ENCODE measurements at places on chromosomes 3 and 15.
A peak's percentile ranks its signal among the peaks of the same experiment; 100 is the strongest.

GRCh38 chr15:45703670-45704328 is 69.0 kb downstream of the SQOR start:
- DNase-seq = no peak

GRCh38 chr3:24540821-24541220 is 46.2 kb upstream of the THRB start:
- DNase-seq = no peak

GRCh38 chr15:60673166-60673565 is 194.2 kb upstream of the ICE2 start:
- DNase-seq = no peak

- DNase-seq = peak; percentile 92
Observed at GRCh38 chr3:50365080-50365841, 5.9 kb upstream of the TMEM115 start.

DNA sequence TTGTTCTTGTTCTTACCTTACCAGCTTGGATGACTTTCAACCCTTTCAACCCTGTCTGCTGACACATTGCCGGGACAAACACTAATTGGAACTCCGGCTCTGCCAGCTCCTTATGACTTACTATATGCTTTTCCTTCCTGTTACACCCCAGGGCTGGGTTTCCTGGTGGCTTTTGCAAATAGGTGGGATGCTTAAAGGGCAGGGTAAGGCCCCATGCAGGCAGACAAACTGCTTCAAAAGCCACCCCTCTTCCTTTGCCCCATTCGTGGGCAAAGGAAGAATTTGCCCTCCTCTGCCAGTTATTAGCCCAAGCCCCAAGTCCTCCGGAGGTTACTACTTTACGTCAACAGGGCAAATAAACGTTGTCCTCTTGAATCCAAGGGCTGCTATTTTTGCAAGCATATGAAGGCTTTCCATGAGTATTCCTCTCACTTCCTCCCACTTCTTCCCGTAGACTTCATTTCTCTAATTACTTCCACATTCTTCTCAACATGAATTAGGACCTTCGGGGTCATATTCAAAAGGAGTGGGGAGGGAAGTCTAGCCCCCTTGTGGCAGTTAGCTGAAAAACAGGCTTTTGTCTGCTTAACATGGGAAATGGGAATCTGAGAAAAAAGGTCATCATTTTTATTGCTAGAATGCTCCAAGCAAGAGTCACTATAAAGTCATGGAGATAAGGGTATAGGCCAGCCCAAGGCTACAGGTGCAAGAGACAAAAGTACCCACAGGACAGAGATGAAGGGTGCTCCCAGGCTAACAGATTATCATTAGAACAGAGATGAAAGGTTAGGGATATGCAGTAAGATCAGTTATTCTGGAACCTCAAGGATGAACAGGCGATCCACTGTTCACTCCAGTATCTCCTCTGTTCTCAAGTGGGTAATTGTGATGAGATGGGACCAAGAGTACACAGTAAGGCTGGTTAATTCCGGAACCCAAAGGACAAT is 56.3 kb upstream of the FSTL1 start:
- DNase-seq = no peak

GRCh38 chr3:63872135-63872924 is 8.7 kb downstream of the ATXN7 start:
- no peak for DNase-seq

DNA sequence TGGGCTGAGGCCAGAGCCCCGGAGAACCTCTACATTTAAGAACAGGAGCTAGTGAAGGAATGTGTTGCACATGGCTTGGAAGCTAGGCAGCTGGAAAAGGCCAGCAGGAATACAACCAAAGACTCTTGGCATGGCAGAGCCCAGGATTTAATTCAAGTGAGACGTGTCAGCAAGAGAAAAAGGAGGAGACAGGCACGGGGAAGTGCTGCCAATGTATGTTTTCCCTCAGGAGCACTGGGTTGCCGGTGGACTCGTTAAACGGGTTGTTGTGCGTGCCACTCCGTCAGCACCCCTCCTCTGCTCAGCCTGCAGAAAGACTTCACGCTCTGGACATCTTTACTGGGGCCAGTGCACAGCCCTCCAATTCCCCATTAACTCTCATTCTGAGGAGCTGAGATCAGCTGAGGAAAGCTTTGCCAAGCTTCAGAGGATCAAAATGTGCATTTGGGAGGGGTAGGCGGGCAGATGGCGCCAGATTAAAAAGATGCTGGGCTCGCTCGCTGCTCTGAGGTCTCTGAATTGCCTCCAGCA is 103.7 kb downstream of the PDZRN3 start:
- DNase-seq = no peak

GRCh38 chr3:37064747-37065146 is 71.4 kb downstream of the MLH1 start:
- DNase-seq = no peak

GRCh38 chr15:66638377-66638776 is 63.7 kb upstream of the SMAD6 start:
- DNase-seq = no peak

- no peak for DNase-seq
Observed at GRCh38 chr3:99836681-99837080, 19.0 kb downstream of the CMSS1 start.

- DNase-seq = no peak
Observed at GRCh38 chr3:154971341-154971740, 108.8 kb upstream of the MME start.

- DNase-seq = no peak
Observed at GRCh38 chr15:88489321-88489720, 21.8 kb downstream of the MRPS11 start.

- no peak for DNase-seq
Observed at GRCh38 chr3:50160561-50160983, 5.4 kb downstream of the SEMA3F start.

DNA sequence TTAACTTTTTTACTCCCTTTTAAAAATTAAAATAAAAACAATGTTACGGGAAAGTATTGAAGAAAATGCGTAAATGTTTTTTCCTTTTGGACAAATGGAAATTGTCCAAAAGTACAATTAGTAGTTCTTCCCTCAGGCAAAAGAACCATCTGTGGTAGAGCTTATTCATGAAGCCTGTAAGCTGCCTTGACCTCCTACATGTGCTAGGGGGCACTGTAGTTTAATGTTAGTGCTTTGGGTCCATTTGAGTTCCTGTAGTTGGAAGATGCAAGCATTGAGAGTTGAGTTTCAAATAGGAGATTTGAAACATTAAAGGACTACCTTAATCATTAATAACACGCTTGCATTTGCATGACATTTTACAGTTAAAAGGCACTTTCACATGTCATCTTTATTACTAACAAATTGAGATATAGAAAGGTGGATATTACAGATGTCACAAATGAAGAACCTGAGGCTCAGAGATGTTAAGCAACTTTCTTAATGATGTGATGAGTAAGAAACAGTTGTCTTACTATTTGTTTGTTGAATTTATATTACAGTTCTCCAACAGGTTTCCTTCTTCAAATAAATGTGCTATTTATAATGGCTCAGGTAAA is 1.8 kb upstream of the ZNF385D start:
- no peak for DNase-seq

DNA sequence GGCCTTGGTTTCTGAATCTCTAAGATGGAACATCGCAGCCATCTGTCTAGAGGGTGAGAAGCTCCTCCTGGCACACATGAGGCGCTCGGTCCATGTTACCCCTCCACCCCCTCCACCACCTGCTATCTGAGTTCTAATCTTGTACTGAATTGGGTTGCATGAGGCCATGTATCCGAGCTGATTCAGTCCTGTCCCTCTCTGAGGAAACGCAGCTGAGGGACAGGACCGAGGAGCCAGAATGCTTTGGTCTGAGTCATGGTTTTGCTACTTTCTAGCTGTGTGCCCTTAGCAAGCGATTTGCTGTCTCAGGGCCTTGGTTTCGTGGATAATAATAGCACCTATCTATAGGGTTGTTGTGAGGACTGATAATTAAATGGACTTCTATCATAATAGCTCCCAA is 87.8 kb upstream of the SEC13 start:
- DNase-seq = no peak

DNA sequence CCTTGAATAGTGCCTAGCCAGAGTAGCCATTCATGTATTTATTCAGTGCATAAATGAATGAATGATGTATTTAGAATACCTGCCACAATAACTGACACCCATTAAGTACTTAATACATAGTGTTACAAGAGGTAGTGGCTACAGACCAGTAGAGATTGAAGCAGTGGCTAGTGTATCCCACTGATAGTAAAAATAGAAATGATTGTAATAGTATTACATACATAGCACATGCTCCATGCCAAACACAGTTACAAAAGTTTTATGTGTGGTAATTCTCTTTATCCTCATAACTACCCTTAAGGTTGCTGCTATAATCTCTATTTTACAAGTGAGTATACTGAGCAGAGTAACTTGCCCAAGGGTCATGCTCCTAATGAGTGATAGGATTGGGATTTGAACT is 30.3 kb upstream of the SCAANT1 start:
- no peak for DNase-seq

DNA sequence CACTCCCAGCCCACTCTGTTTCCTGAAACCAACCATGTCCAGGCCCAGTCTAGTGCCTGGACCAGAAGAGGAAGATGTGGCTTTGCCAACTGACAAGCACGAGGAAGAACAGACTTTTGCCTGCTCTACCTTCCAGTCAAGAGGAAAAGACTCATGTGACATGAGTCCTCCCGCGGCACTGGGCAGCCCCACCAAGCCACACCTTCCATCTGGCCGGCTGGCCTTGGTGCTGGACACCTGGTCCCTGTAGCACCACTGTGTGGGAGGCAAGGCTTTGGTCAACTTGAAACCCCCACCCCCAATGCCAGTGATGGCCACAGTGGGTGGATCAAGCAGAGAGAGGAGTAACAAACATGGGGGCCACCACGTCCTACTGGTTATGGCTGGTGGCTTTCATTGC is 12.5 kb downstream of the CHDH start:
- DNase-seq = no peak

DNA sequence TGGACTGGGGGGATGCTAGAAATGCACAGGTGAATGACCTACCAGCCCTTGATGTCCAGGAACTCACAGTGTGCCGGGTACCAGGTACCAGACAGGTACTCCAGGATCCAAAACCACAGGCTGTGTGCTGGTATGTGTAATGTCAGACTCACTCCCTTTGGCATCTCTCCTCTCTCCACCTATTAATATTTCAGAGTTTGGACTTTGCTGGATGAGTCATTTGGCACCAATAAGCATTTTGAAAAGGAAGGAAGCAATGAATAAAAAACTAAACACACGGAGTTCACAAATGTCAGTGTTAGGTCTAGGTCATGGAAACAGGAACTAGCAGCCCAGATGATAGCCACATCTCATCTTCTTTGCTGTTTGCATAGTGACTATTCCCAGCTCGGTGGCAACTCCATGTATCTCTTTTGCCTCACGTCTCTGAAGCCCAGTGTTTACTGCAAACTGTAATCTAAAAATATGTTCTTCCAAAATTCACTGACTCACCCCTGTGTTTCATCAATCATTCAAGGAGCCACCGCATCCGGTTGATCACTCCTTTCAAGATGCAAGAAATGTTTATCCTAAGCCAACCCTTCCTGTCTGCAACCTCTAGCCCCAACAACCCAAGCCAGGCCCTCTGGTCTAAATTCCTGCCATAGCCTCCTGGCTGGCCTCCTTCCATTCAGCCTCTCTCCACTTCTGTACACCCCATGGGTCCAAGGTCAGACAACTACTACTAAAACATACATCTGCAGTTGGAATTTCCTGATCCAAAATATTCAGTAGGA is 8.4 kb downstream of the ITGB5 start:
- no peak for DNase-seq

GRCh38 chr3:87546216-87546615 is 269.8 kb upstream of the POU1F1 start:
- no peak for DNase-seq

- no peak for DNase-seq
Observed at GRCh38 chr15:52295421-52296001, at the start of gene MYO5C. Gene MYO5C, minus strand, starts transcription at chr15:52295804. Its CDS starts 168 bp downstream, at chr15:52295636.

GRCh38 chr3:128481438-128481942 is 11.5 kb downstream of the GATA2 start:
- DNase-seq = no peak

DNA sequence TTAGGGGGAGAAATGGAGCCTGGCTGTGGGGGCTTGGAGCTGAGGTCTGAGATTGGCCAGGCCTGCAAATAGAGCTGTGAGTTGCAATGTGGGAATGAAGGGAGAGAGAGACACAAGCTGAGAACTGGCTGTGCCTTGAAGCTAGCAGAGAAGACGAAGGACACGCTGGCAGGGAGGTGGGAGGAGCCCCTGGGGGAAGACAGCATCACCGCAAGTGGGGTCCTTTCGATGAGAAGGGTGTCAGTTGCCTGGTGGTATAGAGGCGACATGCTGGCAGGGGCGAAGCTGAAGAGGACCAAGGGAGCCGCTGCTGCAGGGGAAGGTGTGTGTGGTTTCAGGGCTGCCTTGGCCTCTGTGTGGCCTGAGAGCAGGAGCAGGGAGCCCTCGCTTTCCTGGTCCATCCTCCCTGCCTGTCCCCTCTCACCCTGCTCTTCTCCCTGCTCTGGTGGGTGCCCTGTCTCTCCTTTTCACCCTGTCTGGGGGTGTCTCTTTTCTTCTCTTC is 5.5 kb downstream of the RHCG start:
- no peak for DNase-seq

Measured in activated CD8-positive, alpha-beta memory T cell treated with anti-CD3 and anti-CD28 coated beads, Interleukin-2, amount 50 U/mL, for 4 hours (primary cell).